AG09319 (cell line): ENCODE measurements at places on chromosomes 3 and 15.
A peak's percentile ranks its signal among the peaks of the same experiment; 100 is the strongest.

- no peak for DNase-seq
Measured at GRCh38 chr3:29301332-29302019, 20.6 kb downstream of the RBMS3 start.

- no peak for DNase-seq
Measured at GRCh38 chr3:176401211-176401610, 796.1 kb downstream of the TBL1XR1 start.

DNA sequence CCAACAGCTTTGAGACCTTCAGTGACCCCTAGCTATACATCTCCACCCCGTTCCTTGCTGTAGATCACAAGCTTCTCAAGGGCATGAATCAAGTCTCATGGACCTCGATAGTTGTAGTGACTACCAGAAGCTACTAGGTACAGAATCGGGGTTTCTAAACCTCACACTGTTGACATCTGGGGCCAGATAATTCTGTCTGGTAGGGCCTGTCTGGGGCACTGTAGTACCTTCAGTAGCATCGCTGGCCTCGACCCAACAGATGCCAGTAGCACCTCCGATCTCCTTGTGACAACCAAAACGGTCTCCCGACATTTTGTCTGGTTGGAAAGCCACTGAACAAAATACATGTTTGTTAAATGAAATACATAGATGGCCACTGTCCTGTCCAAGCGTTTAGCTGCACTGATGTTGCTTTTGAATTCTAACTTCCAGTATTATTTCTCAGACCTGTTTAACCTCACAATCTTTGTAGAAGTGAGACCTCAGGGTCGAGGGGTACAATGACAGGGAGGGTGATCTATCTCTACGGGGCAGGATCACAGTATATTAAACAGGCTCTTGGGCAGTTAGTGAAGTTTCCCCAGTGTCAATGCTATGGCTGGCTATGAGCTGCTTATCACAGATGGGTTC is 262.5 kb upstream of the IGF1R start:
- no peak for DNase-seq

GRCh38 chr3:42906070-42906847 is at the start of gene ZNF662:
Gene ZNF662, plus strand, starts transcription at chr3:42906142. Its CDS starts 1,973 bp downstream, at chr3:42908115.
- DNase-seq = no peak

GRCh38 chr3:128317698-128318231 is 148.9 kb downstream of the DNAJB8 start:
- no peak for DNase-seq

DNA sequence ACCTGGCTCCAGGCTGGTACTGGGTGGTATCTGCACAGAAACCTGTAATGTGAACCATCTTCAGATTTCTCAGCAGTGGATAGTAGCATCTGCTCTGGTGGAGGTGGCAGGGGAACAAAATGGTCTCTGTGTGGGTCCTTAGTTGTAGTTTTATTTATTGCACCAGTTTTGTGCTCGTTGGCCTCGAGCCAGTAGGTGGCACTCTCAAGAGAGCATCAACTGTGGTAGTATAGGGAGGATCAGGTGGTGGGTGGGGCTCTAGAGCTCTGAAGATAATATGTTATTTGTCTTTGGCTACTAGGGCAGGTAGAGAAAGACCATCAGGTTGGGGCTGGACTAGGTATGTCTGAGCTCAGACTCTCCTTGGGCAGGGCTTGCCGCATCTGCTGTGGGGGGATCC is 254.0 kb upstream of the GPR149 start:
- DNase-seq = no peak

DNA sequence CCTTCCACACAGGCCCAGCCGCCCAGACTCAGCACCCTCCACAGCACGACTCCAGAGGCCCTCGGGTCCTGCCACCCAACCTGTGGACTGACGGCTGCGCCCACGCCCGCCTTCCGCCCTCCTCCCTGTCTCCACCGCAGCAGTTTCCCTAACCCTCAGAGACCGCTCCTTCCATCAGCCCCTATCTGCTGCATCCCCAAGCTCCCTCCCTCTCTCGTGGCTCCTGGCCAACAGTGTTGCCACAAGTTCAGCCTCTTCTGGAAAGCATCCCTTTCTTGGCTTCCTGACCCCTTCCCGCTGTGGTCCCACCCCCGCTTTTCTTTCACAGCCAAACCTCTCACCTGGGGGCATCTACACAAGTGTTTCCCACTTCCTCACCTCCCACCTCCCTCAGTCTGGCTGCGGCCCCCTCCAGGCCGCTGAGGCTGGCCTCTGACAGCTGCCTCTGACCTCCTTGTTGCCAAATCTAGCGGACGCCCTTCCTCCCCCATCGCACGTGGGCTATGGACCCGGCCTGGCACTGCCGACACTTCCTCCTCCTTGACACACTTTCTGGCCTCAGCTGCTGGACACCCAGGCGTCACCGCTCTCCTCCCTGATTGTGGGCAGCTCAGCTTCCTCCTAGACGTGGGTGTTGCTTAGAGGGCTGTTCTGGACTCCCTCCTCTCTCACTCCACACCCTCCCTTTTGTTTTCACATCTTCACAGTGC is 168.8 kb upstream of the TLE3 start:
- DNase-seq = no peak

DNA sequence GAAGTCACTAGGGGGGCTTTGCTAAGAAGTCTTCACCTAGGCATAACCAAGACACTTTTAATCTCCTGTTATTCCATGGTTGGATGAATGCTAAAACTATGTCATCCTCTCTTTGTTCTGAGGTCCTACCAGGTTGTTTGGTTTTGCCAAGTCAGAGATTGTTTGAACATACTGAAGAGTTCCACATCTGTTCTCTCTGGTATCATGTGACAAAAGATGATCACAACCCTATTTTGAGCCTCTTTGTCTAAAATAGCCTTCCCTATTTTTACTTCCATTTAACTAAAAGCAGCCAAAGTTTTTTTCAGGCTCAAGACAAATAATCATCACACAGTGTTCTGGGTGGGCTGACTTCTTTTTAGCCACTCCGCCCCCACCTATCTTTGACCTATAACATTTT is 218.4 kb upstream of the LMCD1 start:
- no peak for DNase-seq

GRCh38 chr3:186839874-186840641 is 2.5 kb upstream of the ADIPOQ start:
- DNase-seq = peak; percentile 69

GRCh38 chr15:94535298-94536048 is 304.1 kb downstream of the MCTP2 start:
- no peak for DNase-seq

DNA sequence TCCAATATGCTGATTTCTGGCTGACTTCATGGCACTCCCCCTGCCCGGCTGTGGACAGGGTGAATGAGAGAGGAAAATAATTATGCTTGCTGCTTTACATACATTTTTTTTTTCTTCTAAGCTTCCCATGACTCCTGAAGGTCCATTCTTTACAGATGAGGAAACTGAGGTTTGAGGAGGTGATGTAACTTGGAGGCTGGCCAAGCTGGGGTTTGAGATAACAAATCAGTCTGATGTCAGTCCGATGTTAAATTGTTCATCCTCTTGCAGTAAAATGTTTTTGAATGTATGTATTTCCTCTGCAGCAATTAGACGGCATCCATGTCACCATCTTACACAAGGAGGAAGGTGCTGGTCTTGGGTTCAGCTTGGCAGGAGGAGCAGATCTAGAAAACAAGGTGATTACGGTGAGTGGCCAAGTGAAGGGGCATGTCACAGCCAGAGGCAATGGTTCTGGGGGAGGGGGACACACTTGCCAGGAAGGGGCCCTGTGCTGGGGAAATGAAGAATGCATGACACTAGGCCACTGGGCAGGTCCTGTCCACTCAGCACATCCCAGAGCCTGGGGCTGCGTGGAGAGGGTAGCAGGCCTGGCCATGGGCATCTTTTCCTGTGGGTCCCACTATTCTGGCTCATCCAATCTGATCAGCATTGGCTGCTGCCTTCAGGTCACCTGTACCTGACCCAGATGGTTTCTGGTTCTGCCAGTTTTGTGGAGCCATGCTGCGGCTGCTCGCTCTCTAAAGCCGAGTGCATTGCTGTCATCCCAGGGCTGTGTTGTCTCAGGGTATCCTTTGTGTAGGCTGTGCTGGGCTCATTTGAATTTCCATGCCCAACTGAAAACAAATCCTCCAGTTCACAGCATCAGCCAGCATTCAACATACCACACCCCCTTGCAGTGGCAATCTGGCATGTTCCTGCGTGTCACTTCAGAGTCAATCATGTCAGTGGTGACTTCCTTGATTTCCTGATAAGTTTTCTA is 20.4 kb downstream of the STARD5 start:
- DNase-seq = no peak
